ENCODE measurements at places on chromosomes 7 and 10.

- peak; percentile 14 for DNase-seq
Measured at GRCh38 chr7:138325434-138325833, 134.6 kb upstream of the TRIM24 start.

DNA sequence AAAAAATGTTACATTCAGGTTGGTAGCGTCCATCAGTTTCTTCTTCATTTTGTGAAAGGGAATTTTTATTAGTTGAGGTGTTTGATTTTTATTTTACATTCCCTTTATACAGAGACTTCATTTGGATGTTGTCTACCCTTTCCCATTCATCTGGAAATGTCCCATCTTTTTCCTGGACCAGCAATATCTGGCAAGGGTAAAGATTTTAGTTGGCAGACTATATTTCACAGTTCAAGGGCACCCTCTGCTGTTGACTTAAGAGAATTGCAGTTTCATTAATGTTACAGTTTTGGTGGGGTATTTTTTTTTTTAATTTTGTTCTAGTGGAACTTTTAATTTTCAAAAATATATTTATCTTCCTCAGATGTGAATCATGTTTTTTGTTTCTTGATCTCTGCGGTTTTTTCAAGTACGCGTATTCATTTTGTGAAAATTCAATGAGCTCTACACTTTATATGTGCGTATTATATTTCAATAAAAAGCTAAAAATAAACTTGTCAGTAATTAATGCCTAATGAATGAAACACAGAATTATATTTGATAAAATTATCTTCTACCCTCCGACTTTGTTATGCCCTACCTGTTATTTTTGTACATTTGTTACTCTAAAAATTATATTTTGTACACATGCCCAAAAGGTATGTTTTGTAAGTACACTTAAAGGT, 97.9 kb upstream of the KLF14 start:
- DNase-seq = no peak

GRCh38 chr10:45580371-45581215, 92.0 kb downstream of the ZFAND4 start:
- no peak for DNase-seq

- no peak for DNase-seq
Measured at GRCh38 chr10:74824184-74824899, 2.1 kb upstream of the KAT6B start.

- no peak for DNase-seq
Measured at GRCh38 chr7:16035392-16035791, 348.9 kb upstream of the MEOX2 start.

DNA sequence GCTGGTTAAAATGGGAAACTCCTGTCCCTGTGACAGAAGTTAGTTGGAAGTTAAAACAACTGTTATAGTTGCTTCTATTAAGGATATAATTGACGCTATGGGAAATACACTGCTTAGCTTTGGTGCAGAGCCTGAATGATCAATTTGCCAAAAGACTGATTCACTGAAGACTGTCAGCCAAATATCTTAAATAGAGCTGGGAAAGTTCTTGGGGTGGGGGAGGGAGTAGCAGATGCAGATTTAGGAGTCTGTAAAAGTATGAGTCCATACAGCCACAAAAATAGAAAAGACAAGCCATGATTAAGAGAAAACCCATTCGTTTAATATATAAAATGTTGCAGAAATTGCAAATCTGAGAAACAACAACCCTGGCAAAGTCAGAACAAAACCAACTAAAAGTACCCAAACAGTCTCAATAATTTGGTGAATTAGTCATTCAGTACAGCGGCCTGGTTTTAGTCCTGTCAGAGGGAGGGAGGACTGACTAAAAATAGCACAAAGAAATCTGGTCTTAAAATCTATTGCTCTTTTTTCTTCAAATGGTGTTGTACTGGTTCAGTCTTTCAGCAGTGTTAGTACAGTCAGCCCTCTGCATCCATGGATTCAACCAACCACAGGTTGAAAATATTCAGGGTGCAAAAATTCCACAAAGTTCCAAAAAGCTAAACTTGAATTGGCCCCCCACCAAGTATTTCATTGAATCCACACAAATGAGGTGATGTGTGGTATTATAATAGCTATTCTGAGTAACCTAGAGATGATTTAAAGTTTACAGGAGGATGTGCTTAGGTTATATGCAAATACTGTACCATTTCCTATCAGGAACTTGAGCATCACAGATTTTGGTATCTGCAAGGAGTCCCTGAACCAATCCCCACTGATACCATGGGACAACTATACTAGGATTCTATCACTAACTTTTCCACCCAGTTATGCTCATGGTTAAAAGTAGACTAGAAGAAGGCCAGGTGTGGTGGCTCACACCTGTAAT, 30.0 kb downstream of the STK17A start:
- DNase-seq = no peak

DNA sequence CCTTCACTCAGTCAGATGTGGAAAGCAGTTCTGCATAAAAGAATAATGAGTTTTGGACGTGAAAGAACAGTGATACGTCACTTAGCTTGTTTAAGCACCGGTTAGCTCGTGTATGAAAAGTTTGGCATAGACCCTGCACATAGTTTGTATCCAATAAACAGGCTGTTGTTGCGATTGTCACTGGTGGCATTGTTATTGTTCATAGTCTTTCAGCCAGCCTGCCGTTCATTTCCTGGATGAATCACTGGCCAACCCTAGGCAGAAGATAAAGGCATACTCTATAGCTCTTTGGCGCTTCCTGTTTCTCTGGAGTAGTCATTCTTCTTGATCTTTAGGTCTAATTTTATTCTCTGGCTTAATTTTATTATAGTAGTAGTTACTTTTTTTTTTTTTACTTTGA, 57.8 kb upstream of the ANKRD30A start:
- DNase-seq = no peak

DNA sequence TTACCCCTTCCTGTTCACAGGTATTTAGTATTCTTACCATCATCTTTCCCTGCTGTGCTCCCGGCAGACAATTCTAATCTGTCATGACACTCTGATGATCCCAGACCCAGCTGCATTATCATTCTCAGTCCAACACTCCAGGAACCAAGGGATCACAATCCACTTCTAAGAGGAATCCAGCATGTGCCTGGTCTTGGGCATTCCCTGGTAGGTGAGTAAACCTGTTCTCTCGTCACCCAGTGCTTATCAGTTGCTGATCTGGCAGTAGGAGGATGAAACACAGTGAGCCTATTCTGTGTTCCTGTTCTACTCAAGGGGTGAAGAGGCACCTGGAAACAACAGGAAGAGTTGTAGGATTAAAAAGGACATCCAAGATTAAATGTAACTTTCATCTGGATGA, 1.3 kb upstream of the DMBT1 start:
- no peak for DNase-seq

GRCh38 chr10:128530946-128531345, 404.7 kb upstream of the MKI67 start:
- DNase-seq = no peak

GRCh38 chr7:29091715-29092114, 54.6 kb downstream of the CPVL start:
- no peak for DNase-seq

DNA sequence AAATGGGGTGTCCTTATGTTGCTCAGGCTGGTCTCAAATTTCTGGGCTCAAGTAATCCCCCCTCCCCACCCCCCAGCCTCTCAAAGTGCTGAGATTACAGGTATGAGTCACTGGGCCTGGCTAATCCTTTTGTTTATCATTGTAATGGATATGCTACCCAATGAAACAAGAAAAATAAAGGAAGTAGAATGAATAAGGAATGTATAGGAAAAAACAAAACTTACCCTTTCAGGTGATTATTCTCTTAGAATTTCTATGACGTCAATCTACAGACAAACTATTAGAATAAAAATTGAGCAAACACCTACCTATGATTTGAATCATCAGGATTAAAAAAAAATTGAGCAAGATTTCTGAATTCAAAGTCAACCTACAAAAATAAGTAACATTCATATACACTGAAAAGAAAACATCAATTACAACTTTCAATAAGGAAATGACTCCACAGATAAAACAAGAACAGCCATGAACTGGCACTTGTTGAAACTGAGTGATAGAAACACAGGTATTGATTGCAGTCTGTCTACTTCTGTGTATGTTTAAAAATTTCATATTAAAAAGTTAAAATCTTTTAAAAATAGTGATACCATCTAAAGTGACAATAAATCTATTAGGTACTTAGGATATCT, 12.2 kb downstream of the ADAM12 start:
- DNase-seq = no peak

DNA sequence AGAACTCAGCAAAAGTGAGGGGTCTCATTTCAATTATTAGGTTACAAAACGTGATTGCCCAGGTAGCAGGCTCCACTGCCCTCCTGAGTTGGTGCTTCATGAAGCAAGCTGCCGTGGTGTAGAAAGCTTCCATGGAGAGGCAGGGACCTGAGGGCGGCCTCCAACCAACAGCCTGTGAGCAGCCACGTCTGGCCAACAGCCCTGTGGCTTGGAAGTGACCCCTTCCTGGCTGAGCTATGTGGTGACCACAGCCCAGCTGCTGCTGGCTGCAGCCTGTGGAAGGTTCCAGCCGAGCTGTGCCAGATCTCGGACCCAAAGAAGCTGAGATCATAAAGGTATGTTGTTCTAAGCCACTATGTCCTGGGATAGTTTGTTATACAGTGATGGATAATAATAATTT, 122.5 kb upstream of the KLF6 start:
- DNase-seq = no peak

- no peak for DNase-seq
Measured at GRCh38 chr7:149313981-149314380, 52.0 kb downstream of the ZNF783 start.

DNA sequence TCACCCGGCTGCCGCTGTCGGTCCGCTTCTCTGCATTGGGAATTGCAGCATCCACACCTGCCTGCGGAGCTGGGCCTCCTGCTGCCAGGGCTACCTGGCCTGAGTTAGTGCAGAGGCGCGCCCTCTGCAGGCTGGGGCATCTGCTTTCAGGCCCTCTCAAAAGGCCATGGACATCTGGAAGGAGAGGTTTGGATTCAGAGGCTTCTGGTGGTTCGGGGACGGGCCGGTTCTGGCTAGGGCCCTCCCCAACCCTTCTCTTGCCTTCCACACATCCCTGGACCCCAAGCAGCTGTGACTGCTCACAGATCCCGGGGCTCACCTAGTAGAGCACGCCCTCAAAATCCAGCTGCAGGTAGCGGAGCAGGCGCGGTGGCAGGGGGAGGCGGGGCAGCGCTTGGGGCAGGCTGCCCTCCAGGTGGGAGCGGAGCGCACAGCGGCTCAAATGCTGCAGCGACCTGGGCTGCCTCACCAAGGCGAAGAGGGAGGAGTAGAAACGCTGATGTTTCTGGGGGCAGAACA, 8.4 kb upstream of the GBX1 start:
- DNase-seq = no peak

DNA sequence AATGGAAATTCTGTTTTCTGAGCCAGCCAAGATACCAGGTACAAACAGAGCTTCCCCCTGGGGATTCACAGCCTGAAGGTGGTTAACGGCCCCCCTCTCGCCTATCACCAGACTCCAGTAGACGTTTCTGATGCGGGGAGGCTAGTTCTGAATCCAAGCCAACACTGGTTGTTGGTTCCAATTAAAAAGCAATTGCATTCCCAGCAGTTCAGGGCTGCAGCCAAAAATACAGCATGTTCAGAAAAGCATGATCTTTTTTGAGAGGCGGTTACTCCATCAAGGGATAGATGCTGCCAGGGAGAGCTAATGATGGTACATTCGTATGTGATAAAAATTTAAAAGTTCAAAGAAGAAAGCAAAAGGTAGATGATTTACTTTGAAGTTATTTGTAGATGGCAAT, 481.0 kb downstream of the GALNT17 start:
- DNase-seq = no peak

DNA sequence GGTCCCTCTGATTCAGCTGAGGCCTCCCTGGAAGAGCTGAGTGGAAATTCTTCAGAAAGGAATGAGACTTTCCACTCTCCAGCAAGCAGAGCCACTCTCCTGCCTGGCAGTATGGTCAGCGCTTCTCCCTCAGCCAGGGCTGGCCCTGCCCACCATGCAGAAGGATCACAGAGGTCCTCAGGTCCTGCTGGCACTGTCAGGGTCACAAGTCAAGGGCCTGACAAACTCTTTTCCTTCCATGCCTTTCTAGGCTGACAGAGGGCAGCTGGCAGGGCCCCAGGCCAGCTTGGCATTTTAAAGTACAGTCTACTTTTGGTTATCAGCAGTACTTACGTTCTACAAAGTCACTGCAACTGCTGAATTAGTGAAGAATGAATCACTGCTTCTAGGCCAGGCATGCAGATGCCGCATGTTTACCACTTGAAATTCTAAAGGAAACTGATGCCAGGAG, 119.3 kb upstream of the FRMD4A start:
- DNase-seq = no peak

DNA sequence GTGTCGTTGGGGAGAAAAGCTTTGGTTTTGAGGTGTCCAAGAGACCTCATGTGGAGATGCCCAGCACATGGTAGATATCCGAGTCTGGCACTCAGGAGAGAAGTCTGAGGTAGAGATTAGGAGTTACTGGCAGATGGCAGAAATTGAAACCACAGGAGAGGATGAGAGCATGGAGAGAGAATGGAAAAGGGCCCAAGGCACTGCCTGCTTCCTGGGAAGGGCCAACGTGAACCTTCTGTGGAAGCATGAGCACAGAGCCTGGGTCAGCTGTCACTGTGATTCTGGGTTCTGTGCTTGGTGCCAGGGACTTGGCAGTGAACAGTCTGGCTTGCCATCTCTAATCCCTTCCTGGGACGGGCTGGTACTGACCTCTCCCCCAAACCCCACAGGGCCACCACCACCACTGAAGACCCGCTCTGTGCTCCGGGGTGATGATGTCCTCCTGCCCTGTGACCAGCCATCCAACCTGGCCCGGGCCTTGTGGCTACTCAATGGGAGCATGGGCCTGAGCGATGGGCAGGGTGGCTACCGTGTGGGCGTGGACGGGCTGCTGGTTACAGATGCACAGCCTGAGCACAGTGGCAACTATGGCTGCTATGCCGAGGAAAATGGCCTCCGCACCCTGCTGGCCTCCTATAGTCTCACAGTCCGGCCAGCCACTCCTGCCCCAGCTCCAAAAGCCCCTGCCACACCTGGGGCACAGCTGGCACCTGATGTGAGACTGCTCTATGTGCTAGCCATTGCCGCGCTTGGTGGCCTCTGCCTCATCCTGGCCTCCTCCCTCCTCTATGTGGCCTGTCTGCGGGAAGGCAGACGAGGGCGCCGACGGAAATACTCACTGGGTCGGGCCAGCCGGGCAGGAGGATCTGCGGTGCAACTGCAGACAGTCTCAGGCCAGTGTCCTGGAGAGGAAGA, 4.1 kb downstream of the MRPL43 start:
- DNase-seq = no peak

DNA sequence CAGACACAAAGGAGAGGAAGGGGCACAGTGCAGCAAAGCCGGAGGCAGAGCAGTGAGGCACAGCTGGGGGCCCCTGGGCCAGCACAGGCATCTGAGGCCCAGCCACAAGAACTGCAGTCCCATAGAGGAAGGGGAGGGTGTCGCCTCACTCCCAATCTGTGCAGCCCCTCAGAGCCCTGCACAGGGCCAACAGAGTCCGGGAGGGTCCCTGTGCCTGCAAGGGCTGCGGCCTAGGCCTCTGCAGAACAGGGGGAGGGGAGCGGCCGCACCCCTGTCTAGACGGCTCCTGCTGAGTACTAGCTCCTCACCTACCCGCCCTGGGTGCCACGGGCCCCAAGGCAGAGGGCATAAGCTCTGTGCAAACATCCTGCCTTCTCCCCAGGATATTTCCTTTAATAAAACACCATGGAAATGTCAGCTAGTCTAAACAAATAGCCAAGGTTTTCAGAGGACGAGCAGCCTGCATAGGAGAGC, 32.4 kb upstream of the RET start:
- DNase-seq = no peak

GRCh38 chr10:571688-572451, 117.6 kb downstream of the DIP2C start:
- DNase-seq = no peak
